ENCODE measurements at places on chromosomes 5 and 9.

GRCh38 chr9:89328064-89328463 lies 9.8 kb downstream of the SECISBP2 start:
- DNase-seq = no peak

GRCh38 chr9:89674667-89675057 lies 69.8 kb downstream of the GADD45G start:
- no peak for DNase-seq

DNA sequence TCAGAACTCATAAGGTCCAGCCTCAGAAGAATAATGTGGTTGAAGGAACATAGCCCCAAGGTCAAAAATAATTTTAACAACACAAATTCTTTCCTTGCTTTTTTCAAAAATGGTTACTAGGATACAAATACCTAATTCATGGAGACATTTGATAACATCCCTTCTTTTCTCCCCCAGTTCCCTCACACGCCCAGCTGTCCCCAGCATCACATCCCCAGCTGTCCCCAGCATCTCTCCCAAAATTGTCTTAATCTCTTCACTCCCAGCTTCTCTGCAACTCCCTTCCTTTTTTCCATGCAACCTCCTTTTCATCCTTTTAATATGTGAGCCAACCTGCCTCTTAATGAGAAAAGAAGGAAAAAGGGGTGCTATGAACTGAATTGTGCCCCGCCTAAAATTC lies 77.8 kb downstream of the FSTL4 start:
- no peak for DNase-seq

DNA sequence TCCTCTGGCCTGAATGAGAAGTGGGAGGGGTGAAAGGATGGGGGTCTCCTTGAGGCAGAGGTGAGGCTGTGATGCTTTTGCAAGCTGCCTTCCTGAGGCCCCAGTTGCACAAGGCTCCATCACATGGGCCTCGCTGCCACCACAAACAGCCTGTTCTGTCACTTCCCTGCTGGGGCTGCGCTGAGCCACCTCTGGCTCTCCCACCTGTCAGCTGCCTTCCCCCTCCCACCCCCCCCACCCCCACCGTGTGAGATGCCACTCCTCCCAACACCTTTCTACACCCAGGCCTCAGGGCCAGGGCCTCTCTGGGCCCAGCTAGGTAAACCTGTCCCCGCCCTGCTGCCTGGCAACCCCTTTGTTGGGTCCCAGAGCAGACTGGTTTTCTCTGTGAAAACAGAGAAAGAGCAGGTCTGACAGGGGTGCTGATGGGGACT lies 4.5 kb upstream of the PDLIM4 start:
- no peak for DNase-seq

- no peak for DNase-seq
These were observed 602.6 kb upstream of the DAB2 start for GRCh38 chr5:40027400-40027799.

GRCh38 chr5:166382031-166382430 lies 1909.4 kb upstream of the WWC1 start:
- DNase-seq = no peak

DNA sequence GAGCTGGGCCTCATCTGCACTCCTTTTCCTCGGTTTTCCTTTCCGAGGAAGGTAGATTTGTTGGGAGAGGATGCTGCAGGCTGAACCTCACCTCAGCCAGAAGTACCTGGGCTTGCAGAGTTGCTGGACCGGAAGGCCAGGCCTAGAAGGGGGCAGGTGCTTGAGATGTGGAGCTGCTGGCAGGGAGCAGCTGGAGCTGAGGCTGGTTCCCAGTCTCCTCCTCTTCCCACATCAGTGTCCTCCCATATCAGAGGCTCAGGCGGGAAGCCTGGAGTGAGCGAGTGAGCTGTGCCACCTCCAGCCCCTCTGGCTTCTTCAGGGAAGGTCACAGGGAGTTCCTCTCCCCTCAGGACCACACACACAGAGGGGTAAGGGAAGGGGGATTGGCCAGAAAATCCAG lies 259.4 kb downstream of the GADD45G start:
- DNase-seq = no peak

DNA sequence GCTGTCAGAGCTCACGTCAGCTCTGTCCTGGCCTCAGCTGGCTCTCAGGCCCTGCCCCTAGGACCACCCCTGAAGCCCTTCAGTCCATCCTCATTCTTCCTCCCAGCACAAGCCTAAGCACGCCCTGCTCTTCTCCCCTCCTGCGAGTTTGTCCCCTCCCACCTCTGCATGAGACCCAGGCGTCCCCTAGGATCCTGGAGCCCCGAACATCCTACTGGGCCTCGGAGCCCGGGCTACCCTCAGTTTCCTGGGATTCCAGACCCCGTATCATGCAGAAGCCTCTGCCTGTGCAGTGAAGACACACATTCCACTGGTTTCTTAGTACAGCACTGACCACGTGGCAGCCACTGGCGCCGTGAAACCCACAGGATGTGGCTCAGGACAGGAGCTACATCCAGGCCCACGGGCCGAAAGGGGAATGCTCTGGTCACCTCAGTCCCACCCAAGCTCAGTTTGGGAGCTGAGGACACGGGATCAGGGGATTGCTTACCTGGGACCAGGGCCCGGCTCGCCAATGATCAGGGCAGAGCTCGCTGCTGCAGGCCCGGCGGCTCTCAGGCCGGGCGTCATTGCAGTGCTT lies 64.2 kb downstream of the ZNF354C start:
- DNase-seq = no peak

GRCh38 chr5:61796773-61797172 lies 464.7 kb downstream of the ZSWIM6 start:
- DNase-seq = no peak

DNA sequence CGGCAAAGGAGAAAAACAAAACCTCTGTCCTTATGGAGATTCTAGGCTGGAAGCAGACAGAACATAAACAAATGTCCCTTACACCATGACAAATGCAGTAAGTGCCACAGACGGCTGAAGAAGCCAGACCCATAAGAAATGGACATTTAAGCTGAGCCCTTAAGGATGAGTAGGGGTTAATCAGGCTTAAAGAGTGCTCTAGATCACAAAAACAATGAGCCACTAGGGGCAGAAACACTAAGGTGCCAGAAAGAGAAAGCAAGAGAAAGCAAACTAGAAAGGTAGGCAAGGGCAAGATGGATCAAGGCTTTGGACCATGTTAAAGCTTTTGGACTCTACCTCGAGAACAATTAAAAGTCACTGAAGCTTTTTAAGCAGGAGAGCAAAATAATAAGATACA lies 326.9 kb upstream of the WWC1 start:
- DNase-seq = no peak

GRCh38 chr5:6435356-6435755 lies 13.3 kb upstream of the UBE2QL1 start:
- no peak for DNase-seq

DNA sequence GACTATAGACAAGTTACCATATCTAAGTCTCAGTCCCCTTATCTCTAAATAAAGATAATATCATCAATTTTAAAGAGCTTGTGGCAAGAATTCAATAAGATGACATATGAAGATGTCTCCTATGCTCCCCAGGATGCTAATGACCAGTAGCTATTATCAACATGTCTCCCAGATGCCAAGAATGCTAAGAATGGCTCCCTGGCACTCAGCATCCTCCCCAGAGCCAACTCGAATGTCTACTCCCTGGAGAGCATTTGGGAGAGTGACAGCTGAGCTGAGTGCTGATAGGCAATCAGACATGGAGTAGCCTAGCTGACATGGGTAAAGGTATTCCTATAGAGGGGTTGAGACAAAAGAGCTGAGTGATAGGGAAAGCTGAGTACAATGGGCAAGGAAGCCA lies 15.9 kb downstream of the P4HA2 start:
- no peak for DNase-seq

DNA sequence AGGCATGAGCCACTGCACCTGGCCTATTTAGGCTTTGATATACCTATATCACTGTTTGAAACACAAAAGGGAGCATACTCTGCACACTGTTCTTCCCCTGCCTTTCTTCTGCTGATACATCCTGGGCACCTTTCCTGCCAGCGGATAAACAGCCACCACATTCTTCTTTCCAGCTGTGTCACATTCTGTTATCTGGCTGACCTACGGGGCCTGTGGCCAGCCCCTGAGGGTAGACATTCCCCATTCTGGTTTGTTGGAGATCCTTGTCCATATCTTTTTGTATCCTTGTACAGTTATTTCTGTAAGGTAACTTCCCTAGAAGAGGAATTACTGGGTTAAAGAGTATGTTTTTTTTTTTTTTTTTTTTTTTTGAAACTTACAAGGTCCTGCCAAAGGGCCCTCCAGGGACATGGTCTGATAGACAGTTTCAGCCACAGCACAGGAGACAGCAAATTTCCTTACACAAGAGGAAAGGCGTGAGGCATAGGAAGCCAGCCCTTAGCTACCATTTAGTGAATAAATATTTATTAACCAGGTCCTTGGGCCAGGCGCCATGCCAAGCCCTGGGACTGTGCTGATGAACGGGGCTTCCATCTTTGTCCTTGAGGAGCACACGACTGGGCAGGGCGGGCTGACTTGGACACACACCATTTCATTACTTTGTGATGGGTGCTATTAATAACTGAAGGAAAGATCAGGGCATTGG lies 57.8 kb downstream of the ERGIC1 start:
- DNase-seq = no peak

- DNase-seq = no peak
These were observed 10.4 kb downstream of the ZNF618 start for GRCh38 chr9:113886466-113886865.

DNA sequence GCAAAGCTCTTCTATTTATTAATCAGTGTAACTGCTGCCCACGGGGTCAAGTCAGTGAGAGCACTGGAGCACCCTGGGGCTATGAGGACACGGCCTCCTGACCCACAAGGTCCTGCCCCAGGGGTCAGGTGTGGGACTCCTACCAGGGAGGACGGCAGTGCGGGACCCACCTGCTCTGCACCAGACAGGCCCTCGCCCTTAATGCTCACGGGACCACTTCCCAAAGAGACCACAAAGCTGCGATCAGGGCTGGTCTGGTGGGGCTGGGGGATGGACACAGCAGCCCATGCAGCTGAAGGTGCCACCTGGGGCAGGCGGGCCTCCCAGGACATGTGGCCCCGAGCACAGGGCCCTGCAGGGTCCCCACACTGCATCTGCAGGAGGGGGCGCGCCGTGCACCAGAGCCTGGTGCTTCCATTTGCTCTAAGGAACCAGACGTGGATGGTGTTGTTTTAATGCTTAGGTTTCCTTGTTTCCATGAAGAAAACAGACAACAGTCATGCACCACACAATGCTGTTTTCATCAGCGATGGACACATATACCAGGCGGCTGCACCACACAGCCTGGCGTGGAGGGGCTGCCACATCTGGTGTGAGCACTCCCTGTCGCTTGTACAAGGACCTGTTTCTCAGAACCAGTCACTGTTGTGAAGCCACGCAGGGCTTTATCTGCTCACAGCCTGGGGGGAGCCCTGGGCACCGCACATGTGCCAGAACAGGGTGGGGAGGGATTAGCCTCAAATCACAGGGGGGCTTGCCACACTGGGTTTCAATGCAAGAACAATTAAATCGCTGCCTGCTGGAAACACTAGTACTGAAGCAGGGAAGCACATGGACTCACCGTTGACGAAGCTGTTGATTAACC lies 22.6 kb downstream of the CLPTM1L start:
- no peak for DNase-seq

GRCh38 chr5:160174780-160175437 lies 54.4 kb upstream of the FABP6 start:
- no peak for DNase-seq

GRCh38 chr9:127361561-127361960 lies 35.4 kb upstream of the SLC2A8 start:
- no peak for DNase-seq

GRCh38 chr9:120873512-120873911 lies 3.5 kb downstream of the PHF19 start:
- DNase-seq = no peak

- DNase-seq = no peak
These were observed 34.1 kb upstream of the SLC6A19 start for GRCh38 chr5:1167361-1167727.

DNA sequence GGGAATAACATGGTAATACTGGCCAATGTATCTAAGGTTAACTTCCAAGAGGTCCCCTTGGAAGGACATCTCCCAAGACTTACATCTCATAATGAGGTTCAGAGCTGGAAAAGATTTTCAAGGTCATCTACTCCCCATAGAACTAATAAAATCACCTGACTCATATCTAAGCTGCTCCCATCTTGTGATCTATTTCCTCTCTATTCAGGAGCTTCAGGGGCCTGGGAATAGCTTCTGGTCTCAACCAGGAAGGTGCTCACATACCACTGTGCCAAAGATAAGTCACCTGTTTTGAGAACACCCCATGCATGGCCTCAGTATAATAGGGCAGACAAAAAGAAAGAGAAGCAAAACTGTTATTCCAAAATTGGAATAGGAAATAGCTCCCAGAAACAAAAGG lies 74.2 kb downstream of the OXCT1 start:
- no peak for DNase-seq

DNA sequence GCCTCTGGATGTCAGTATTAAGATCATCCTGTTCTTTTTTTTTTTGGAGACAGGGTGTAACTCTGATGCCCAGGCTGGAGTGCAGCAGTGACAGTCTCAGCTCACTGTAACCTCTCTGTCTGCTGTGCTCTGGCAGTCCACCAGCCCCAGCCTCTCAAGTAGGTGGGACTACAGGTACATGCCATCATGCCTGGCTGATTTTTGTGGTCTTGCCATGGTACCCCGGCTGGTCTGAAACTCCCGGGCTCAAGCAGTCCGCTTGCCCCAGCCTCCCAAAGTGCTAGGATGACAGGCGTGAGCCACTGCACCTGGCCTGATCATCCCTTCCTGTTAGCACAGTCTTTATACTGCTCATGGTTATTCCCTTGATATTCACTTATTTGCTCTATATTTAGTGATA lies 3.5 kb downstream of the KDM4C start:
- DNase-seq = no peak

GRCh38 chr5:6757414-6757969 lies 44.3 kb downstream of the TENT4A start:
- no peak for DNase-seq

DNA sequence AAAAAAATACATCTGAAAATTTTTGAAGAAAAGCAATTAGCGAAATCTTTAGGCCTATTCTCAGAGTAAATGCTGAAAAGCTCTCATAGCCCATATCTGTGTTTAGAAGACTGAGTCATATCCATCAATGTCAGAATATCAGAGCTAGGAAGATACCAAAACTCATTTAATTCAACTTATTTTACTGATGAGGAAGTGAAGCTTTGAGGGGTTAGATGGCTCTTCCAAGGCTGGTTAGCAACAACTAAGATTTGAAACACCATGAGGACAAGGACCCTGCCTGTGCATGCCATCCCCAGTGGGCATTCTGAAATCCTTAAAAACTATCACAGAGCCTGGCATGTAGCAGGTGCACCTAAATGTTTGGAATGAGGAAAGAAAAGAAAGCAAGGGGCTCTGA lies 2.5 kb downstream of the FREM1 start:
- DNase-seq = no peak

DNA sequence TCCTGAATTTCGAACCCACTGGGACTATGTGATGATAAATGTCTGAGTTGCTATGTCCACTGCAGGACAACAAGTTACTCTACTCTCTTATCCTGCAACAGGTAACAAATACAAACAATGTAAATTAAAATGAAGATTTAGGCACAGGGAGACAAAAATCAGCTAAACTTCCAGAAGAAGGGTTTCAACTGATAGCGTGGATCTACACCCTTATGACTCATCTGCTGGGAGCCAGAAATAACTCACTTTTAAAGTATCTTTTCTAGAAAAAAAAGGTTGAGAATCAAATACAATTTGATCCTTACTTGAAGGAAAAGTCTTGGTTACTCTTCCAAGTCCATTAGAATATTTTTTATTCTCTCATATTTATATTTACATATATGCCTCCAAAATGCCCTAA lies 21.4 kb downstream of the PJA2 start:
- DNase-seq = no peak

GRCh38 chr9:130084337-130084736 lies 30.6 kb downstream of the GPR107 start:
- no peak for DNase-seq

- DNase-seq = no peak
These were observed 97.9 kb upstream of the MPDZ start for GRCh38 chr9:13377171-13377925.

Measured in activated CD4-positive, alpha-beta T cell treated with anti-CD3 and anti-CD28 coated beads, Interleukin-2, amount 10 ng/mL, durations not matched to agents 7 days and 5 days (primary cell).